Upper lobe of right lung (tissue), 1 donor: ENCODE measurements at places on chromosomes 2 and 18.

DNA sequence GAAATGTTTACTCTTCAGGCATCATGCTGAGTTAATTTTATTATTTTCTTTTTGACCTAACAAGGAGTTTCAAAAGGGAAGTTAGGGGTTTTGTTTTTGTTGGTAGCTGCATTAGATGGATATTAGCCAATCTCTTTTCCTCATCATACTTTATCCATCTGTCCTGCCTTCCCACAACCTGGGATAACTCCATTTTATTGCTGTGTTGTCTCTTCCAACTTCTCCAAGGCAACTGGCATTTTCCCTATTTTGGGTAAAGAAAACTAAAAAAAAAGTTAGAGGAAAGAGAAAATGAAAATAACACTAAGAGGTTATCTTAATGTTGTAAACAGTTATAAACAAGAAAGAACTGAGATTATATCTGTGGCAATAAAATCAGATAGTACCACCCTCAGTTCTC is 147.0 kb downstream of the PID1 start:
- DNase-seq = no peak

- no peak for DNase-seq
Measured at GRCh38 chr2:157699009-157699408, 70.3 kb upstream of the ACVR1C start.

- DNase-seq = no peak
Measured at GRCh38 chr2:142930835-142931398, 53.5 kb downstream of the KYNU start.

DNA sequence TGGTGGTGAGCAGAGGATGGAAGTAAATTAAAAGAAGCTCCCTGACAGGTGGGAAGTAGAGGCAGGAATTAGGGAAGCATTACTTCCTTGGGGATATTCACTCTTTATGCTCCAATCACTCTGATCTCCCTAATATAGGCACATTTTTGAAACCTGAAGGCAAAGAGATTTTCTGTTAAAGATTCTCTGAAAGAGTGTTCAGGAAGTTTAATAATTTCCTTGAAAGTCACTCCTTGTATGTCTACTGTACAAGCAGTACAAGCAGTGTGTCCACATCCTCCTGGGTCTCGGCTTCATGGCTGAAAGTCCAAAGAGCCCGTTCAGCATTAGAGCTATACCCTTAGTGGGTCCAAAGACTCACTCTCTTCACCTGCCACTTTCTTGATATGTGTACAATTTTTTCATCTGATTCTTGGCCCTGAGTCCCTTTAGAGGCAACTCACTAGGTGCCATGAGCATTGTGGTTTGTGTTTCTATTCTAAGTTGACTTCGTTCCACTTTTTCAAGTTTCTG is 60.2 kb downstream of the AAK1 start:
- no peak for DNase-seq

DNA sequence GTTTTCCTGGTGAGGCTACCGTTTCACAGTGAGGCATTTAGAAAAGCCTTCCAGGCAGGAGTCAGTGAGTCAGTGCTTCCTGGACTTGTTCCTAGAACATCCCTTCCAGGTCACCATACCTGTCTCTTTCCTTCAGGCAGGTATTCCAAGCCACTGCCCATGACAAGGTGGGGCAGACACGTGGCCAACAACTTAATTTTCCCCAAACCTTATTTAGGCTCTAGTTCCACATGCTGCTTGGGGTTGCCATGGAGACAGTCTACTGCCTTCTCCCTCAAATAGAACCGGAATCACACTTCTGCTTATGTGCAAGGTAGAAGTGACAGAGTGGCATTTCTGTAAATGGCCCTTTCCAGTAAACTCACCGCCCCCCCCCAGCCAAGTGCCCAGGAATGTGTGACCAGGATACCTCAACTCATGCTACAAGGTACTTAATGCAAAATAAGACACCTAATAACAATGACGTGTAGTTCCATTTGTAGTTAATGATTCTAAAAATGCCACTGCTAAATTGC is 258.3 kb downstream of the PRKCE start:
- peak; percentile 84 for DNase-seq

GRCh38 chr2:241680827-241681599 is 5.6 kb downstream of the DTYMK start:
- DNase-seq = no peak

DNA sequence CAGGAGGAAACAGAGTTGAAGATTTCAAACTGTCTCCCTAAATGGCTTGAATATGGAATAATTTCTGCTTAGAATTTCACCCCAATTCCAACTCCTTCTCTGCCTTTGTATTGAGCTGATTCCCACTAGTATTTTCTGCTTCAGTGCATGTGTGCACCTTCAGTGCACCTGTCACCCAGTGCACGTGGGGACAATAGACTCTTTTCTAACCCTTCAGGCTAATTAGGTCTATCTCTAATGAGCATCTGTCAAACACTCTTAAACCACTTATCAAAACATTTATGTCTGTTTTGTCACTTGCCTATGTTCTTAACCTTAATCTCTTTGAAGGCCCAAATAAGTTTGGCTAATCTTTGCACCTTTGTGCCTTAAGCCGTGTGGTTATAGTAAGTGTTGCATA is 232.0 kb upstream of the NETO1 start:
- DNase-seq = no peak

DNA sequence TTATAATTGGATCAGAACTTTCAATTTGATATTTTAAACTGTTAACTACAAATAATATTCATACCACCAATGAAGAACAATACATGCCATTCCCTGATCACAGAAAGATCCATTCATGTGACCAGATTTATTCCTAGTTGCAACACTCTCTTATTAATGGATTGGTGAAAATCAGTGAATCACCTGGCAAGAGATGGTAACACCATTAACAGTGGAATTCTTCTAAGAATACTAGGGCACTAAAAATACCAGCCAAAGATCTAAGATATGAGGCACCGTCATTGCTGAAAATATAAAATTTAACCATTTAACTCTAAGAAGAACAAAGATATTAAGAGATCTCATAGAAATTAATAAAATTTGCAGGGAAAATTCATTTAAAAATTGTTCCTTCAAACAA is 58.1 kb downstream of the MAP4K3 start:
- no peak for DNase-seq

GRCh38 chr2:96110621-96111256 is 5.6 kb downstream of the ADRA2B start:
- DNase-seq = peak; percentile 30

DNA sequence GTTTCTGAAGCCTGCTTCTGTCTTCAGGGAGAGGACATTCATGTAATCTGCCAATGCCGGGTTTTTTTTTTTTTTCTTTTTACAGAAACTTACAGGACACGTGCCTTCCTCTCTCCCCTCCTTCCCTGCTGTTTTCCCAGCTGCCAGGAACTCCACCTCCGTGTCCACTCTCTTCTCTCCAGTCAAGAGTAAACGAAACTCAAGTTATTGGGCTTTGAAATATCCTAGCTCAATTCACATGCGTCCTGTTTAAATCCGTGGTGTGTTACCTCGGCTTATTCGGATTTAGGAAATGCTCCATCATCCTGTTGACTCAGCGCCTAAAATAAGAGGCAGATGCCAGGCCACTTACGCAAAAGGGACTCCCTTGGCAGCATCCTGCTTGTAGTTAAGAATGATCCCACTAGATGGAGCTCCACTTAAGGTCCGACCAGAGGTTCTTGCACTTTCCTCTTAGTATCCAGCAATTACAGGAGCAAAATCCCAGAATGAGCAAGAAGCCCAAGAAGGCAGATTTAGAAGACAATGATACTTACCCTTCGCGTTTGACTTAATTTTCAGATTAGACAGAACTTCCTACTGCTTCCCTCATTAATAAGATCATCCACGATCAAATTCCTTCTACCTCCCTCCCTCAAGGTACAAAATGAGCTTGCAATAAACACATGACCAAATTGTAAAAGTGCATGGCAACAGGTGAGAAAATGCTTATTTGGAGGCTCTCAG is 97.2 kb upstream of the ZCCHC2 start:
- DNase-seq = no peak

DNA sequence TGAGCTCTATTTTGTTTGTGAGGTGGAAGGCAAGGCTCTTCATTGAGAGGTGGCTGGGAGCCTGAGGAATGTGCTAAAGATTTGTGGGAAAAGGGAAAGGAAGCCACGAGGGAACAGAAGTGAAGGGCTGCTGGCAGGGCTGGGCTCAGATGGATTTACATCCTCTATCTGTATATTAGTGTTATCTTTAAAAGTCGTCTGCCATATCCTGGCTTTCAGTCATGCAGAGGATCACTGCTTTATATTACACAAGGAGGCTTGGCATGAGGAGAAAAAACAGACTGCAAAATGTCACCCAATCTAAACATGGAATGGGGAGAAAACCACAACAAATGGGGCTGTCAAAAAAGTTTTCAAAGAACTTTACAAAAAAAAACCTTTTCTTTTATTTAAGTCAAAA is 434.4 kb downstream of the HRH4 start:
- no peak for DNase-seq

DNA sequence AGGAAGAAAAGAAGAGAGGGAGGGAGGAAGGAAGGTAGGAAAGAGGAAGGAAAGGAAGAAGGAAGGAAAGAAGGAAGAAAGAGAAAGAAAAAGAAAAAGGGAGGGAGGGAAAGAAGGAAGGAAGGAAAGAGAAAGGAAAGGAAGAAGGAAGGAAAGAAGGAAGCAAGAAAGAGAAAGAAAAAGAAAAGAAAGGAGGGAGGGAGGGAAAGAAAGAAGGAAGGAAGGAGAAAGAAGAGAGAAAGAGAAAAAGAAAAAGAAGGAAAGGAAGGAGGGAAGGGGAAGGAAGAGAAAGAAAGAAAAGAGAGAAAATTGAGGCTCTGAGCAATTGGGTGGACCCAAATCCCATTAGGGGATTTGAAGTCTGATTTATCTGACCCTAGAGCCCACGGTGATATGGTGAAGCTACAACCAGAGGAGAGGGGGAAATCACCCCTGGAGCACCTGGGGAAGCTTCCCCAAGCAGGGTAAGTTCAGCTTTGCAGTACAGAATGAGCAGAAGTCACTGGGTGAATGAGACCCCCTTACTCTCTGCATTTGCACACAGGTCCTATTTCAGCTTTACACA is 177.6 kb upstream of the BCL2L11 start:
- DNase-seq = no peak
